NCI-H1436 (cell line): ENCODE measurements at places on chromosomes 2 and 18.

GRCh38 chr2:39549000-39549399 lies 111.9 kb upstream of the MAP4K3 start:
- no peak for DNase-seq

DNA sequence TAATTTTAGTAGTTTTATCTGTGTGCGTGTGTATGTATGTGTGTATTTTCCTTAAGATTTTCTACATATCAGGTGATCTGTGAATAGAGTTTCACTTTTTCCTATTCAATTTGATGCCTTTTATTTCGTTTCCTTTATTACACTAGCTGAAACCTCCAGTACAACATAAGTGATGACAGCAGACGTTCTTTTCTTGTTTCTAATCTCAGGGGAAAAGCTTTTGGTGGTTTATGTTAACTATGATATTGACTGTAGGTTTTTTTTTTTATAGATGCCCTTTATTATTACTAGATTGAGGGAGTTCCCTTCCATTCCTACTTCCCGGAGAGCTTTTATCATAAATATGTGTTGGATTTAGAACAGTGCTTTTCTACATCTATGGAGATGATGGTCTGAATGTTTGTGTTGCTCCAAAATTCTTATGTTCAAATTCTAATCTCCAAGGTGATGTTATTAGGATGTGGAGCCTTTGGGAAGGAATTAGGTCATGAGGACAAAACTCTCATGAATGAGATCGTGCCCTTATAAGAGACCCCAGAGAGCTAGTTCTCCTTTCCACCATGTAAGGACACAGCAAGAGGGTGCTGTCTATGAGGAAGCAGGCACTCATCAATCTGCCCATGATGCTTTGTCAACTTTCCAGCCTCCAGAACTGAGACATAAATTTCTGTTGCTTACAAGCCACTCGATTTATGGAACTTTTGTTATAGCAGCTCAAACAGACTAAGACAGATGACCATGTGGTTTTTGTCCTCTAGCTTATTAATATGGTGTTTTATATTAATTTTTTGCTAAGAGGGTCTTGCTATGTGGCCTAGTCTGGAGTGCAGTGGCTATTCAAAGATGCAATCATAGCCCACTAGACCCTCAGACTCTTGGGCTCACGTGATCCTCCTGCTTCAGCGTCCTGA lies 5.9 kb upstream of the RHBDD1 start:
- no peak for DNase-seq

DNA sequence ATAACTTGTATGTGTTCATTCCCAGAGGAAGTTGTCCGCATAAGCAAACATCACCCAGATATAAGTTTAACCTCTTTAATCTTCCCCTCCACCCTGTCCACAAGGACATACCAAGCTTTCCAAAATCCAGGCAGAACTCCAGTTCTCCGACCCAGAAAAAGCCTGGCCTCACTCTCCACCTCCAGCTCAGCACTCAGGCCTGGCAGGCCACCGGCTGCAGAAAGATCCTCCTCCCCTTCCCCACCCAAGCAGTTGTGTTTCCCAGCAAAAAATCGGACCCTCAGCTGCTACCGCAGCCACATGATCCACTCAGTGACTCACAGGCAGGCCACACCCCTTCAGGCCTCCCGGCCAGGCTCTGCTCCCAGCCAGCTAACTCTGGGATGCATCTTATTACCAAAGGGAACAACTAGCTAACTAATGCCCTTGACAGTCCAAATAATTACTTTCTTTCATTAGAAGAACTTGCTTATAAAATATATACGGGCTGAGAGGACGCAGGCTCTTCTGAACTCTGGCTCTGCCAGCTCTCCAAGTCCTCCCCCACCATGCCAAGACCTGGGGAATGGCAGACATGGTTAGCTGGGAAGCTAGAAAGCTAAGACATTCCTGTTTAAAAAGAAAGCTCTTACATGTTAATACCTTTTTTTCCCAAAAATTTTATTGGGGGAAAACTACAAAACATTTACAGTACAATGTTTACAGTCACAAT lies 4.5 kb downstream of the ZFP36L2 start:
- no peak for DNase-seq

DNA sequence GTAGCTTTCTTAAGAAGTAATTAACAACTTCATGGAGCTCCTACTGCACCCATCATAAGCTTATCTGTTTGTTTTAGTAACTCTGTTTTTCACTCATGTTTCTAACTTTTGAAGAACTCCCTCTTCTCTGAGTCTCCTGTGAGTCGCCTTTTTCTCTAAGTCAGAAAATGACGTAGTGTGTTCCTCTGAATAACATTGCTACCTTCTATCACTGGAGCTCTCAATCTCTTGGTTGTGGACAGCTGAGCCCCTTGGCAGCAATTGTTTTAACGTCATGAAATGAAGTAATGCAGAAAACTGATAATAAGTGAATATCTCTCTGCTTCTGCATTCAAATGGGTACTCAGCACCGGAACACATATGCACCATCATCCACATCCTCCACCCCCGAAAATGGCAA lies 433.3 kb upstream of the SALL3 start:
- DNase-seq: no peak

DNA sequence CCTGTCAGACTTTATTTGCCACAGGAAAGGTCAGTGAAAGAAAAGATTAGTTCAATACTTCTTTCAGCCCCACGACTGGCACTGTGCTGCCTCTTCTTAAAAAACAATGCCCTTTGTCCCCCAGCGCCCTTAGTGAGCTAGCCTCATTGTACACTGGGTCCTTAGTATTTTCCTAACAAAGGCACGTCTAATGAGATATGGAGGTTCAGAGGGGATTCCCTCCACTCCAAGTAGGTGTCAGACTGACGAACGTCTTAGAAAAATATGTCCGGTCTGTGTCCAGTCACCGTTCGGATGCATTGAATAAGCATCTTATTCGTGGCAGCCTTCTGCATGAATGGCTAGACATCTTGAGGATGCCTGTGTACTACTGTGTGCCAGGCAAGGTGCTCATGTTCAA lies 1.1 kb downstream of the FECH start:
- DNase-seq: no peak

GRCh38 chr2:185384822-185385560 lies 353.6 kb upstream of the FSIP2 start:
- no peak for DNase-seq

- no peak for DNase-seq
These were observed 52.3 kb downstream of the EHD3 start for GRCh38 chr2:31286230-31286629.

- DNase-seq: no peak
These were observed 19.0 kb upstream of the CXCR4 start for GRCh38 chr2:136136931-136137330.

DNA sequence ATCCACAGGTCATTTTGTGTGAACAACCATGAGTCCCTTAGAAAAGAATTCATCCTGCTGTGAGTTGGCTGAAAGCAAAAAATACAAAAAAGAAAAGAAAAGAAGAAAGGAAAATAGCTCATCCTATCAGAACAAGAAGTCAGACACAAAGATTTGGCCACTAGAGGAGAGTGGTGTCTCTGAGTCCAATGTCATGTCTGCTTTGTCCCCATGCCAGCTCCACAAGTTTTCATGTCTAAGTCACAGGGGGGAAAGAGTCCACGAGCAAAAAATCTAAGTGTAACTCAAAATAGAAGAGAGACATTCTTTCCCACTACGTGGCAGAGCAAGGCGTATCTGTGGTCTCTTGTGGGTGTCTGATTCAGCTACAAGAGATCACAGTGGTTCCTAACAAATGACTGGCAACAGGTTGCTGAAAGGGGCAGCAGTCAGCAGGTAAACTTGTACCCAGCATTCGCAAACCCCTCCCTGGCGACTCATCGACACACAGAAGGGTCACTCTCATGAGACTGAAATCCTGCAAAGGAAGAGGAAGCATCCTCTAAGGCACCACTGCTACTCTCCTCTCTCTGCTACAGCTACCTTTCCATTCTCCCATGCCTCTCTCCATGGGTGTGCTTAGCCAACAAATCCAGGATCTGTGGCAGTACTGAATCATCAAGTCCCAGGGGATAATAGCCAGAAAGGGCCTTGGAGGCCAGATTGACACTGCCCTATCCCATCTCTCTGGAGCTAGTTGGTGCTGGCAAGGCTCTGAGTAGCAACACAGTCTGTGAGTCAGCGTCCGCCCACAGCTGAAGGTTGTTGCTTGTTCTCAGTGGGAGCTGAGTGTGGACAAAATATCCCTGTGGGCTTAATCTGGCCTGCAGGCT lies 123.0 kb upstream of the SLC39A10 start:
- no peak for DNase-seq

- no peak for DNase-seq
These were observed 19.1 kb downstream of the MAPRE2 start for GRCh38 chr18:35060122-35060815.

- no peak for DNase-seq
These were observed 7.7 kb downstream of the SLC30A3 start for GRCh38 chr2:27255187-27255586.

GRCh38 chr2:41446266-41446665 lies 601.6 kb upstream of the PKDCC start:
- DNase-seq: no peak

DNA sequence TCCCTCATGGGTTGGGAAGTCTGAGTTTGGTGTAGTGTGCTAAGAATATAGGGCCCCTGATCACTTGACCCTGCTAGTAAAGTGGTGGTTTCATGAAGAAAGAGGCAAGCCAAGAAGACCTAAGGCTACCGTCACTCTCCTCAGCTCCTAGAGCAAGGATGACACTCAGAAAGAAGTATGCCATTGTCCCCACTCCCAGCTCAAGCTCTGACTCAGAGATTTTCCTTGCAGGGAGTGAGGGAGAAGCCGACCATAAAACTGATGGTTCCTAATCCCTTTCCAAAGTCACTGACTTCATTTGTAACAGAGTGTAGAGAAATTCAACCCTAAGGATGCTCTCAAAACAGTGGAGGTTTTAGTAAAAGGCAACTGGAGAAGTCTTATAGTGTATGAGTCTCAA lies 80.9 kb downstream of the ICA1L start:
- no peak for DNase-seq

DNA sequence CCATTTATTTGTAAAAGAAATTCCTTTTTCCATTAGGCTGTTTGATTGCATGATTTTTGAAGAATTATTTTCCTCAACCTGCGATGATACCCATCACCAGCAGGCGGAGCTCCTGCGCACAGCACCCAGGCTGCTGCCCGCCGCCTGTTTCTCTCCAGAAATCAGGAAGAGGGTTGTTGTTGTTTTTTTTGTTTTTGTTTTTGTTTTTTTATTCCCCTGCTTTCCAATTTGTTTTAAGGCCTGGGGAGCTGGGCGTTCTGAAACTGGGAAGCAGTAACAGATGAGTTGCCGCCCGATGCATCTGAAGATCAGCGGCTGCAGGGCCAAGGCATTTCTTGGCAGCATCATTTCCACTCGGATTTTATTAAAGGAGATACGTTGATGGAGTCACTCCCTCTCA lies 132.1 kb downstream of the MBP start:
- DNase-seq: peak; percentile 35

DNA sequence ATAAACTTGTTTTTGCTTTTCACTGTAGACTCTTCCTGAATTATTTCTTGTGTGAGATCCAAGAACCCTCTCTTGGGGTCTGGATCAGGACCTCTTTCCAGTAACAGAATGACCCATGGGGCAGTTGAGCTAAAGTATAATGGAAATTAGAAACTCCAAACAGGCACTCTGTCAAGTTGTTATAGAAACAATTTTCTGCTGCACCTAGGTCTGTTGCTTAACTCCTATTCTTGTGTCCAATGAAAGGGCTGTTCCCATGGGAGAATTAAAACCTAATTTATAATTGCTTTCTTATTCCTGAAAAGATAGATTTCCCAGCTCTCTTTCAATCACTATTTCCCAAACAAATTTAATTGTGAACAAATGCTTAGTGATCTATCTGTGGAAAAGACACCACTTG lies 1341.3 kb upstream of the PIK3C3 start:
- DNase-seq: no peak

DNA sequence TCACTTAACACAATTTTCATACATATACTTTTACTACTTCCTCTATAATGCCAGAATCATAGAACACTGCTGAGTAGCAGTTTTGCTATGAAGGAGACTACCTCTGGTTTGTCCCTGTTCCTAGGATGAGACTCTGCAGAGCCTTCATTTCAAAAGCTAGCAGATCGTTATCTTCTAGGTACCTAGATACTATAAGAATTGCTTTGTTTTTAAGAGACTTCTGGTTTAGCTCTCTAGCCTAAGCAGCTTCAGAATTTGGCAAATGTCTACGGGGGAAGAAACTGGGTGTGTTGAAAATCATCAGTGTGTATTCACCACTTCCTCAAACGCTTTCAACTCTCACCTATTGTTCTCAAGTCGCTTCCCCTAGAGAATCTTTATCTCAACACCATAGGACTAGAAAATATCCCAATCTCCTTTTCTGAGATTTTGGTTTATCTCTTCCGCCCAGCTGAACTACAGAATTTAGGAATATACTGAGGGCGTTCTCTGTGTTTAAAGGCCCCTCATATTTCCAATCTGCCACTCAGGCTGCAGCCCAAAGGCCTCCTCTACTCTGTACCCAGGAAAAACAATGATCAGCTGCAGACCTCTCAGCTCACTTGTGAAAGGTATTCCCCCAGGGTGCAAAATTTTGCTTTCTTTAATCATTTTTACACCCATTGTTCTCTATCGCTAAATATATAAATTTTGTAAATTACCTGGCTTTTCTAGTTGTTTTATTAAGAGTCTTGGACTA lies 28.7 kb downstream of the SMAD2 start:
- no peak for DNase-seq

GRCh38 chr2:162828545-162828944 lies 10.0 kb downstream of the KCNH7 start:
- DNase-seq: no peak

DNA sequence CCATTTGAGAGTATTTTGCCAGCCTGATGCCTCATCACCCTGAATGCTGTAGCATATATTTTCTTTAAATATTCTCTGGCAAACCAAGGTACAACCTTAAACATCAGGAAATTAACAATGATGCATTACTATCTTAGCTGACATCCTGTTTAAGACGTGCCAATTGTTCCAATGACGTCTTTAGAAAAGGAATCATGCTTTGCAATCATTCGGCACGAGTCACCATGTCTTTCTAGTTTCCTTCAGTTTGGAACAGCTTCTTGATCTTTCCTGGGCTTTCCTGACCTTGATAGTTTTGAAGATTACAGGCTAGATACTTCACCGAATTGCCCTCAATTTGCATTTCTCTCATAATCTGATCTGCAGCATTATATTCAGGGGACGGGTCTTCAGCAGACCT lies 88.2 kb upstream of the GLI2 start:
- DNase-seq: no peak

GRCh38 chr2:113892004-113892710 lies 2.3 kb downstream of the ACTR3 start:
- no peak for DNase-seq

DNA sequence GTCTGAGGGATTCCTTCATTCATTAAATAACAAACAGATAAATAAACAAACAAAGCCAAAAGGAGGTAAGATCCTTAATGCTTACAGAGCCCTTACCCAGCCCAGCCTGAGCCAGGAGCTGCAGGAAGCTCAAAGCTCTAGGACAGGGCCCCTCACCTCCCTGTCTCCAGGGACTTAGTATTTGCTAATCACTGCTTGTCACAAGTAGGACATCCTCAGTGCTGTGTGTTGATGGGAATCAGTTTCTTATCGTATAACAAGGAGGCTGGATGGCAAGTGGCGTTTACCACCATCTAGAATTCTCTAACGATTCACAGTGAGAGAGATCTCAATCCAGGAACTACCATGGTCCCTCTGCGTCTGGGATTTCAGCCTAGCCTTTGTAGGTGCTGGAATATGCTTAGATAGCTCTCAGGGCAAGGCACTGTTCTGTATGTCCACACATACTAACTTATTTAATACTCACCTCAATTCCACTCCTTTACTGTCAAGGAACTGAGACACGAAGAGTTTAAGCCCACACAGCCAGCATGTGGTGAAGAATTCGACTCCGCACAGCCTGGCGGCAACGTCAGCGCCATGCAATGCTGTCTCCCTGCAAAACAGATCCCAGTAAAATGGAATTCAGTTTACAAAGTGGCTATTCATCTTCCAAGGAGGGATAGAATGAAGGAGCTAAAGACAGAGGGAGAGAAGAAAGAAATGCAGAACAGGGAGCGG lies 164.8 kb downstream of the MYCN start:
- no peak for DNase-seq
